ENCODE measurements at places on chromosomes 7 and 10.
A peak's percentile ranks its signal among the peaks of the same experiment; 100 is the strongest.

GRCh38 chr7:156892081-156892800 lies 742 bp downstream of the LMBR1 start:
- DNase-seq, result peak; percentile 39

DNA sequence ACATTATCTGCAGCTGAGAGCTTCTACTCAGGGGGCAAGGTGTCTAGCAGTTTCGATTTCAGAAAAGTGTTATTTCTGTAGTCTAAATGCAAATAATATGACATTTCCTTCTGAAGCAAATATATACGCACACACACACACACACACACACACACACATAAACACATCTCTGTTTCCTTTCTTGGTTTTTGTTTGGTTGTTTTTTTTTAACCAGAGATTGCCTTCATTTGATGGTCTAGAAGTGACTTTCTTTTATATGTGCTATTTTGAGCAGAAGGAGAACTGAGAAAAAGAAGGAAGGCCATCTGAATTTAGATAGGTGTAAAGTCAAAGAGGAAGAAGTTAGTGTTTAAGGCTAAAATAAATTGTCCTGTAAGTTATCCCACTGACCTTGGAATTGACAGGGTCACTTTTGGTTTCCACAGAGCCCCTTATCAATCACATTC lies 142.2 kb downstream of the TRIL start:
- DNase-seq, result no peak

DNA sequence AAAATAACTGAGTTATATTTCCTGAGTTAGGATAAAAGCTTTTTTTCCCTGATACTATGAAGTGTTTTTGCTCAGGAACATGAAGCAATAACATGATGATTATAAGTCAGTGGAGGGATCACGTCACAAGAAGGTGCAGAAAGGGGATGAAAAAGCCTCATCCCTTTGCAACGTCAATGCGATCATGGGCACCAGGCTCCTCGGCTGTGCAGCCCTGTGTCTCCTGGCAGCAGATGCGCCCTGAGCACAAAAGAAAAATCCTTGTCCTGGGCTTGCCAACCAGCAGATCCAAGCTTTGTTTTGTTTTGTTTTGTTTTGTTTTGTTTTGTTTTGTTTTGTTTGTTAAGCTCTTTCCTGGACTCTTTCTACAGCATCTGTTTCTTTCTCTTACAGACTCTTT lies 103.5 kb upstream of the PRSS1 start:
- no peak for DNase-seq

DNA sequence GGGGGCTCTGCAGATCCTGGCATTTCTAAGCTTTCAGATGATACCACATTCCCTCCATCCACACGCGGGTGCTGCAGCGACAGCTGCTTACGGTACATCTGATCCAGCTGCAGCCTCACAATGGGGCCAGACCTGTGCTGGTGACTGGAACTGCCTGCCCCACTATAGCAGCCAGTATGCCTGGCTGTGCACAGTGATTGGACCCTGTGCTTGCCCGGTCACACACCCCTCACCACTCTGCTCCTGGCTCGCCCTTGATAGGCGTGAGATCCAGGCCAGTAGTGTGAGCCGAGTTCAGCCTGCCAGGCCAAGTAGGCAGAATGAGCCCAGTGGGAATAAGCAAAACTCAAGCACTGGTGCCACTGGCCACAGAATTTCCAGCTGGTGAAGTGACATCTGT lies 164.8 kb downstream of the NRBF2 start:
- no peak for DNase-seq

- no peak for DNase-seq
These were observed 380.9 kb downstream of the PARD3 start for GRCh38 chr10:34434119-34434594.

DNA sequence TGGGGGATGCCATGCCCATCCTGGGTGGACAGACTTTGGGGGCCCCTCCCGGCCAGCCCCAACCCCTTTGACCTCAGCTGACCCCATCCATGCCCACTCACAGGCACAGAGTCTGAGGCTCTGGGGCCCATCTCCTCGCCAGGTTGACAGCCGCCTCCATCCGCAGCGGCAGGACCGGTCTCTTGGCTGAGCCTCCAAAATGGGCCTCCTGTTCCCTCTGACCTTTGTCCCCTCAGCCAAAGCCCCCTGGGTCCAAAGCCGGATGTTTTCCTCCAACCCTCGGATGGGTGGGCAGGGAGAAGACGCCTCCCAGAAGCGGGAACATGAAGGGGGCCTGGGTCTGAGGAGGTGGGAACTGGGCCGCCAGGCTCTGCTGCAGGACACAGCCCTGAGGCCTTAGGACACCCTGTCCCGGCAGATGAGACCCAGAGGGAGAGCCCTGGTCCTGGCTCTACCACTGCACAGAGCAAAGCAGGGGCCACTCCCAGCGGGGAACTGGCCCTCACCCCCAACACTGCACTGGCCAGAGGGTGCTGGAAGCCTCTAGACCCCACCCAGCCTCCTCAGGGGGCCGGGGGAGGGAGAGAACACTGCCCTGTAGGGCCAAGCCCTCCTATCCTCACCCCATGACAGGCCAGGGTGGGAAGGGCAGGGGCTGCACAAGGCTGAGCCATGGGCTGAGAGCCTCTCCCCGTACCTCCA lies 12.6 kb downstream of the PDGFA start:
- DNase-seq, result no peak

DNA sequence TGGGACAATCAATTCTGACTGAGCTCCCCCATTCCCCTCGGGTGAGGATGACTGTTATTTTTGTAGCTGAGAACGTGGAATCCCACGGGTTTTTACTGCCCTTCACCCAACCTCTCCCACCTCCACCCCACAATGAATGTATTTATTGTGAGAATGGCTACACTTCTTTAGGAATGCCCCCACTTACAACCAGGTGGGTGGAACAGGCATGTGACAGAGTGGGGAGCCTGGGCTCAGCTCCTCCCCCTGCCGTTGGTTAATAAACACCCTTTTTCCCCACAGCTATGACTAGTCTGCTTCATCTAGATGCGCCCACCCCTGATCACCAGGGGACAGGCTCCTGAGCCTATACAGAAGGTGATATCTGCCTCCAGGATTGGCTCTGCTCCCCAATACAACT lies 2.0 kb downstream of the MRPL43 start:
- no peak for DNase-seq

- DNase-seq, result no peak
These were observed 2.6 kb upstream of the PPP1R3A start for GRCh38 chr7:113921363-113921762.

DNA sequence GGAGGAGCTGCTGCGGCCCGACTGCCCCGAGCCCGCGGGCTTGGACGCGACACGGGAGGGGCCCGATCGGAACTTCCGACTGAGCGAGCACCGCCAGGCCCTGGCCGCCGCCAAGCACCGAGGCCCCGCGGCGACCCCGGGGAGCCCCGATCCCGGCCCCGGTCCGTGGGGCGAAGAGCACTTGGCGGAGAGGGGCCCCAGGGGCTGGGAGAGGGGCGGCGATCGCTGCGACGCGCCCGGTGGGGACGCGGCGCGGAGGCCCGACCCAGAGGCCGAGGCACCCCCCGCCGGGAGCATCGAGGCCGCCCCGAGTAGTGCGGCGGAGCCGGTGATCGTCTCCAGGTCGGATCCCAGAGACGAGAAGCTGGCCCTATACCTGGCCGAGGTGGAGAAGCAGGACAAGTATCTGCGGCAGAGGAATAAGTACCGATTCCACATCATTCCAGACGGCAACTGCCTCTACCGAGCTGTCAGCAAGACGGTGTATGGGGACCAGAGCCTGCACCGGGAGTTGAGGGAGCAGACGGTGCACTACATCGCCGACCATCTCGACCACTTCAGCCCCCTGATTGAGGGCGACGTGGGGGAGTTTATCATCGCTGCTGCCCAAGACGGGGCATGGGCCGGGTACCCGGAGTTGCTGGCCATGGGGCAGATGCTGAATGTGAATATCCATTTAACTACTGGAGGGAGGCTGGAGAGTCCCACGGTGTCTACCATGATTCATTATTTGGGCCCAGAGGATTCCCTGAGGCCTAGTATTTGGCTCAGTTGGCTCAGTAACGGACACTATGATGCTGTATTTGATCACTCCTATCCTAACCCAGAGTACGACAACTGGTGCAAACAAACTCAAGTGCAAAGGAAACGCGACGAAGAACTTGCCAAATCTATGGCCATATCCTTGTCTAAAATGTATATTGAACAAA lies 1.4 kb downstream of the OTUD1 start:
- peak; percentile 21 for DNase-seq

- DNase-seq, result no peak
These were observed 93.9 kb downstream of the RBM20 start for GRCh38 chr10:110737886-110738634.

GRCh38 chr7:34928052-34928451 lies 109.2 kb downstream of the DPY19L1 start:
- no peak for DNase-seq

- no peak for DNase-seq
These were observed 3.4 kb upstream of the CHST12 start for GRCh38 chr7:2399848-2400587.

- DNase-seq, result no peak
These were observed 115.5 kb downstream of the PHTF2 start for GRCh38 chr7:77913977-77914607.

DNA sequence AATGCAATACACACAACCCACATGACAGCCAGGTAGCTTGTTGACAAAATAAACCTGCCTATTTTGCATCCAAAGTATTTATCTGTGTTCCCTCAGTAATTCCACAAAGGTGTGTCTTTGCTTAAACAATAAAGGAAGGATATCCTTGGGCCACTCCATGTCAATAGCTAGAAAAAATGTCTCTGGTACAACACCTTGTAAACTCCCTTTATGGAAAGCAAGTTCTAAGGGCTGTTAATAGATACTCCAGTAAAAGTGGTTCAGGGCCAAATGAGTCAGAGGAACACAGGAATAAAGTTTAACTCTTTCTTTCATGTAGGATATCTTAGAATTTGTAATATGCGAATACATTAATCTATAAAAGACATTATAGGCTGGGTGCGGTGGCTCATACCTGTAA lies 96.9 kb upstream of the LRRTM3 start:
- DNase-seq, result no peak

DNA sequence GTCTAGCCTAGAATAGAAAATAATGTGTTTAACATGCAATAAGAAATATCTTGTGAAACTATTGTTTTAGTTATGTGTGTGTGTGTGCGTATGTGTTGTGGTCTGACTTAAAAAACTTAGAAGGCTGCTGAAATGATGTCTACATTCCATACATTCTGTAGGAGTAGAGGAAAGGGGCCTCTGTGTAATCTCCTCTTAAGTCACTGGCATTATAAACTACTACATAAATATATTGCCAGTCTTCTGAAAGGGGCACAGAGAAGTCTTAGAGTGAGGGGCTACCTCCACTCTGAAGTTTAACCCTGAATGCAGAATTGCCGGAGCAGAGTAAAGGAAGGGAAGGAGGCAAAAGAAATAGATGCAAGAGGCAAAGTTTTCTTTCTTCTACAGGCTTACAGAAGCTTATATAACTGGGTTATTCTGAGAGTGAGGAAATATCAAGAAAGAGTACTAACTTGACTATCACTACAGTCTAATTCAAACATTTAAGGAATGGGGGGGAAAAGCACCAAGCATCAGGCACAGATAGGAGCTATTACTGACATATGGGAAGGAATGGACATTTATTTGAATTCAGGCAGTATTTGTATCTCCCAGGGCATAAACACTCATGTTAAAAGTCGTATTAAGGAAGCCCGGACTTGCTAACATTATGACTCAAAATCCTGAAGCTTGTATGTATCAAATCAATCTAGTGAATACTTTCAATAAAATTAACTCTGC lies 75.7 kb downstream of the DNAJC1 start:
- no peak for DNase-seq

Data from stimulated activated CD4-positive, alpha-beta T cell treated with anti-CD3 and anti-CD28 coated beads, TNF-alpha, amount 100 ng/mL, for 1 hour (primary cell).